ENCODE measurements at places on chromosomes 16 and 17.

DNA sequence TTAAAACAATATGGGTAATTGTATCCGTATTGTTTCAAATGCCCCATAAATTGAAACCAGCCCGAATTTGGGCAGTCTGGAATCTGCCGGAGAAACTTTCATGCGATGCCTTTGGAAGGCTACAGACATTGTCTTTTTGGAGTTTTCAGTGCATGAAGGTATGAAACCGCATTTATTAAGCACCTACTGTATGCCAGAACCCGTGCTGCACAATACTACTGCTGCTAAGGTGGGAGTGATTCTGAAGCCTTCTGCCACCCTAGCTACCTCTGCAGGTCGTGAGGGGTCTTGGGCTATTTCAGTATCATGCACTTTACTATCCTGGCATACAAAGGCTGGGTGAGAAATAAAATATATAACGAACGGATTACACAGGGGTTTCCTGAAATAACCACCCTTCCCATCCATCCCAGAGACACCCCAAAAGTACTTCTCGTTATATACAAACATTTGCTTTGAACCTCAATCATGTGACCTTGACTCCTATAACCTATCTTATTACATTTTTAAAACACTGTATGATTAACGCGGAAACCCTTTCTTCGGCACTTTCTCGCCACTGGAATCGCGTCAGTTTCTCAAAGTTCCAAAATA is 1.0 kb upstream of the MSI2 start:
- no peak for DNase-seq

- no peak for DNase-seq
Observed at GRCh38 chr16:67063008-67063407, 34.1 kb downstream of the CBFB start.

DNA sequence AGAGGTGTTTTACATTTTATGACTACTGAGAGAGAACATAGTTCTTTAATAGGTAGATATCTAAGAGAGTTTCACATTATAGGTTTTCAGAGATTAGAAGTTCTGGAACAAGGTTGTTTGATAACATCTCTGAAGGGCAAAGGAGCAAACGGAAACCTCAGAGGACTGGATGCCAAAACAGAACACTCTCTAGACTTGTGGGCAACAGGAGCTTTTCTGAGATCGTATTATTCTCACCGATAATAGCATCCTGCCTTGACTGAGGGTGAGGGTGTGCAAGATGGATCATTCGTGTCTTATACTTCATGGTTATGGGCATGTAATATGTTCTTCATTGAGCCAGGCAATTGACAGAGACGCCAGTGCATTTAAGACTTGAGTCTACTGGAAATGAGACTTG is 234.8 kb downstream of the IRX3 start:
- no peak for DNase-seq

DNA sequence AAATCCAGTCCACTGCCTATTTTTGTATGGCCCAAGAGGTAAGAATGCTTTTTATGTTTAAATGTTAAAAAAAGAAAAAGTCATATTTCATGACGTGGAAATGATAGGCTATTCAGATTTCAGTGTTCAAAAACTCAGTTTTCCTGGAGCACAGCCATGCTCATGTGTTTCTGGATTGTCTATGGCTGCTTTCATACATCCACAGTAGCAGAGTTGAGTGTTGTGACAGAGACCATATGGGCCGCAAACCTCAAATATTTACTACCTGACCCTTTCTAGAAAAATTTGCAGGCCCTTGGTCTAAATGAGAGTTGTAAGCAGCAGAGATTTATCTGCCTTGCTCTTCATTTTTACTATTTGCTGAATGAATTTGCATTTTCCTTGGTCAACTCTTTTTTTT is 264.1 kb downstream of the CBLN1 start:
- no peak for DNase-seq

GRCh38 chr16:75494661-75495075 is 573 bp downstream of the CHST6 start:
- no peak for DNase-seq

DNA sequence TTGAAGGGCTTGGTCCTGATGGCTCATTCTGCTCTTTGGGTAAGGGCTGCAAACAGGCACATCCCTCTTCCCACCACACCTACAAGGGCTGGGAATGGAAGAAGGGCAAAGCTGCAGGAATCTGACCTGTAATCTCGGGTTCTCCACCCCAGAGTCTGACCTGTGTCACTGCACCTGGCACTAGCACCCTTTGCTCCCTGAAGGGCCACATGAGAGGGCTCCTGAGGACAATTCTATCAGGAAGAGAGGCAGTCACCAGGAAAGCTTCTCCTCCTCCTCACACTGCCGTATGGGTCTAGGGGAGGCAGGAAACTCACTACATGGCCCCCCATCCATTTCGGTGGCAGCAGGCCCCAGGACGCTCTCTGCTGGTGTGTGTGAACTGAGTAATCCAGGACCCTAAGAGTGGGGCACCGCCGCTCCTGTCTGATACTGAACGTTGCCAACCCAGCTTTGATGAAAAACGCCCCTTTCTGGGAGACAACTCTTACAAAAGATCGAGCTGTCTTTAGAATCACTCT is 26.4 kb downstream of the TTLL6 start:
- DNase-seq: no peak

DNA sequence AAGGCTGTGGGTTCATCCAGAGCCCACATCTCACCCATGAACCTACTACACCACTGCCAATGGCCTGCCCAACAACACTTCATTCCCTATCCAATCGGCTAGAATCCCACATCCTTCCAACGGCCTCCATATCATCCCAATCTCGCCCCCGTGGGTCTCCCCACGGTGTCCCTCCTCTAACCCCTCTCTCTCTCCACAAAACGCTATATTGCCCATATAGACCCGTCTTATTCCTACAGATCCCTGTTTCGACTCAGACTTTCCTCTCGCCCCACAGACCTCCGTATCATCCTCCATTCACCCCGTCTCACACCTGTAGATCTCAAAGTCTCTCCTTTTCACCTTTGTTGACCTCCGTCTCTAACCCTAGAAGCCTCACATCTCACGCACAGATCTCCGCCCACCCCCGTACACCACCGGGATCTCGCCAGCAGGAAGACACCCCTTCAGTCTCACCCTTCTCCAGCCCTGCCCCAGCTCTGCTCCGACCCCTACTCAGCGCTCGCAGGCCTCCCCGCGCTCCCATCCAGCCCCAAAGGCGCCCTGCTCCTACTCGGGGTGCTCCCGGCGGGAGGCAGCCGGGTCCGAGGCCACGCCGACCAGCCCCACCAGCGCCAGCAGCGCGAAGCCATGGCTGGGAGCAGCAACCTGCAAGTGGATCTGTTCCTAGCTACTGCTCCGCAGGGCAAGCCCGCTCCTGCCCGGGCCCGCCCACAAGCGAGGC is at the start of gene FDXR:
FDXR (minus strand) TSS at position 682 of the 724 bp plus-strand sequence; CDS start at position 632, 50 bp downstream.
- no peak for DNase-seq
